Activated CD8-positive, alpha-beta memory T cell treated with anti-CD3 and anti-CD28 coated beads for 4 hours (primary cell): ENCODE measurements at places on chromosomes 7 and 10.

DNA sequence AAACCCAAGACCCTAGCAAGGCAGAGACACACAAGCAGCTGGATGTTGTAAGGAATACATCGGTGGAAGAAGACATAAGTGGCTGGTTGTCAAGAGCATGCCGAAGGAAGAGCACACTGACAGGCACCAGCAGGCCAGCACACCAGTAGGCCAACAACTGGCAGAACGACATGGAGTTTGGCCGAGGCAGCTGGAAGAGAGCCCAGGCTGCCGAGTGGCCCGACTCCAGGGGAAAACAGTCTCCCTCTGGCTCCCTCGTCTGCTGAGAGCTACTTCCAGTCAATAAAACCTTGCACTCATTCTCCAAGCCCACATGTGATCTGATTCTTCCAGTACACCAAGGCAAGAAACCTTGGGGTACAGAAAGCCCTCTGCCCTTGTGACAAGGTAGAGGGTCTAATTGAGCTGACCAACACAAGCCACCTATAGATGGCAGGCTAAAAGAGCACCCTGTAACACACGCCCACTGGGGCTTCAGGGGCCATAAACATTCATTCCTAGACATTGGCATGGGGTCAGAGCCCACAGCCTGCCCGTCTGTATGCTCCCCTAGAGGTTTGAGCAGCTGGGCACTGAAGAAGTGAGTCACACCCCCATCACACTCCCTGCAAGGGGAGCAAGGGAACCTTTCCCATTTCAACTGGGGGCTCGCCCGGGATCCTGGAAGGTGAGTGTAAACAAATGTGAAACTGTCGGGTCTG lies 14.7 kb upstream of the TNS3 start:
- no peak for DNase-seq

GRCh38 chr10:77417806-77418640 lies 219.6 kb downstream of the KCNMA1 start:
- DNase-seq: no peak

GRCh38 chr7:113806633-113807327 lies 112.0 kb downstream of the PPP1R3A start:
- no peak for DNase-seq

- DNase-seq: no peak
These were observed 96.4 kb upstream of the ZMIZ1 start for GRCh38 chr10:78972160-78972946.

DNA sequence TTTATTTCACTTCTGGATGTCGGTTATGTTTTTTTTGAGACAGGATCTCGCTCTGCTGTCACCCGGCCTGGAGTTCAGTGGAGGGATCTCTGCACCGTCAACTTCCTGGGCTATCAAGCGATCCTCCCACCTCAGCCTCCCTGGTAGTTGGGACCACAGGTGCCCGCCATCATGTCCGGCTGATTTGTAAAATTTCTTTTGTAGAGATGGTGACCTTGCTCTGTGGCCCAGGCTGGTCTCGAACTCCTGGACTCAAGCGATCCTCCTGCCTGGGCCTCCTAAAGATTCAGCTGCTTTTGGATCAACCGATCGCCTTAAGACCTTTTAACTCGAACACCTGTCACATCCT lies 606 bp upstream of the RABGEF1 start:
- no peak for DNase-seq

DNA sequence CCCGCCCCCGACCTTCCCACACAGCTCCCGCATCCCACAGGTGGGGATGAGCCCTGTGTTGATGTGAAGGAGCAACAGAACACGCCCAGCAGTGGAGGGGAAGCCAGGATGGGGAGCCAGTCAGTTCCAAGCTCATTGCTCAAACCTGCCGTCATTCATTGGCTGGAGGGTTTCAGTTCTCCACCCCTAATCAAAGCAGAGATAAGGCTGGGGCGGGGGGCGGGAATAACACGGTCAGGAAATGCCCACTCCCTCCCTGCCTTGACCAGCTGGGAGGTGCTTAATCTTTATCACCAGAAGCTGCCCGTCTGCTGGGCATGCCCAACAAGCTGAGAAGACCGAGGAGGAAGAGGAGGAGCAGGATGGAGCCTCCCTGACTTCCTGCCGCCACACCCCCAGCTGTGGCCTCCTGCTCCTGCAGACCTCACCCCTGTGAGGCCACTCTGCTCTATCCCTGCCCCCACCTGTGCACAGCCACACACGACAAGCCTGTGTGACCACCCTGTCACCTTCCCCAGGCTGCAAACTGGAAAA lies 265.1 kb downstream of the ZEB1 start:
- no peak for DNase-seq

DNA sequence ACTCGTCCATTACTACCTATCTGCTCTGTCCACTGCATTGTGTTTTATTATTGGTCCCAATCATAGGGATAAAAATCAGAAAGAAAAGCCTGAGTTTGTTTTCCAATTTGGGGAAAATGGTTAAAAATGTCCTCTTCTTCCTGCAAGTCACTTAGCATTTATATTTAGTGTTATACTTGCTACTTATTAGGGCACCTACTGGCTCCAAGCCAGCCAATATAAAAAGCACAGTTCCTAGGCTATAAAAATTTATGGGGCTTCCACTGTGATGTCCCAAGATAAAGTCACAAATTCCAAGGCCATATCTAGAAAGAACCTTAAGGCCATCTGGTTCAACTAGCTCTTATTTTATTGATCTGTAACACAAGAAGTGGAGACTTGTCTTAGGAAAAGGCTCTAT lies 3.2 kb downstream of the SLC35B4 start:
- DNase-seq: no peak

DNA sequence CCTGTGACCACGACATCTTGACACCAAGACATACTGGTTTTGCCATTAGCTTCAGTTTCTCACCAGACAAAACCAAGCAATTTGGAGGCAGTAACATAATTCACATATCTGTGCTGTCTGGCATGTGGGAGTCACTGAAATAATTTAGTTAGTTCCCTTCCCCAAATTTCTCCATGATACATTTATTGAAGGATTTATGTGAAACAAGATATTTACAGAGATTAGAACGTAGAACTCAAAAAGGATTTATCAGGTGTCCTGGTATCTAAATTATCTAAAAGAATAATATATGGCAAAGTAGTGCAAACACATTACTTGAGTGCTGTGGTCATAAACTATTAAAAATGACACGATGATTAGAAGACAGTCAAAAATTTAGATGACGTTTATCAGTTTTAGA lies 98.7 kb downstream of the ETV1 start:
- DNase-seq: no peak

- DNase-seq: no peak
These were observed 48.0 kb upstream of the AQP1 start for GRCh38 chr7:30863706-30864035.

GRCh38 chr7:141377906-141378305 lies 173.3 kb upstream of the AGK start:
- DNase-seq: no peak

GRCh38 chr7:110105307-110105706 lies 985.6 kb upstream of the LRRN3 start:
- no peak for DNase-seq

GRCh38 chr7:45394117-45394708 lies 180.0 kb upstream of the ADCY1 start:
- no peak for DNase-seq

GRCh38 chr7:110317541-110318265 lies 773.2 kb upstream of the LRRN3 start:
- no peak for DNase-seq

DNA sequence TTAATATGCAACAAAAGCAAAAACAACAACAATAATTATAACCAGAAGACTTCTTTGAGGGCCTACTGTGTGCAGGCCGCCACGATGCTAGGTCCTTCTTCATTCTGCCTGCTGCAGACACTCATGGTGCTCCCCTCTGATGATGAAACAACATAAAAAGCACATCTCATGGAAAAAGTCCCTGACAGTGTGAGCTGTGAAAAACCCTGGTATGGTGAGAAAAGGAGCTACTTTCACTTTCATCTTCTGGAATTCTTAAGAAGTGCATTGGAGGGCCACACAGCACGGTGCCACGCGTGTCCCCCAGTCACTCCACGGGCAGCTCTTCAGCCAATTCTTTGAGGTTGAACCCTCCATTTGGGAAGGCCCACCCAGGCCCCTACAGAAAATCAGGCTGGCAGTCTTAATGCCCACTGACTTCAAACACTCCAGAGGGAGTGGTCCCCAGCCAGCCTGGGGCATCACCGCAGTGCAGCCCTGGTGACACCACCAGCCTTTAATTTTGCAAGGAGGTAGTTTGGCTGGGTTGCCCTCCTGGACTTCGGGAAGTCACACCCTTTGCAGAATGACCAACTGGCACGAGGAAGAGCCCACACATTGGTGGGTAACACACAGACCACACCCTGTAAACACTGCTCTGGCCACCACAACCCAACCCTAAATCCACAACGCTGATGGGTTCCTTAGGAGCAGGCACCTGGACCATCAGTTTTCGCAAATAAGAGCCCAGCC lies 7.7 kb downstream of the KCNMA1 start:
- no peak for DNase-seq

DNA sequence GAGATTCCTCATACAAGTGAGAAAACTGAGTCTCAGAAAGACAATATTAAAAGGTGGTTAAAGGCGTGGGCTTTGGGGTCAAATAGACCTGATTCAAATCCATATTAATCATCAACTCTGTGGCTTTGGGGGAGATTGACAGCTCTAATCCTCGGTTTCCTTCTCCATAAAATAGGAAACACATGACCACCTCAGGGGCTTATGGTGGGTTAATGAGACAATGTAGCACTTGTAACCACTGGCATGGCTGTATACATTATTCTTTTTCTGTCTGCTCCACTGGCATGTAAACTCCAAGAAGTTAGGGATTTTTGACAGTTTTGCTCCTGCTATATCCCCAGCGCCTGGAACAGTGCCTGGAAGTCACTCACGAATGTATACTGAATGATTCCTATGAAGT lies 120.8 kb upstream of the GAD2 start:
- no peak for DNase-seq

DNA sequence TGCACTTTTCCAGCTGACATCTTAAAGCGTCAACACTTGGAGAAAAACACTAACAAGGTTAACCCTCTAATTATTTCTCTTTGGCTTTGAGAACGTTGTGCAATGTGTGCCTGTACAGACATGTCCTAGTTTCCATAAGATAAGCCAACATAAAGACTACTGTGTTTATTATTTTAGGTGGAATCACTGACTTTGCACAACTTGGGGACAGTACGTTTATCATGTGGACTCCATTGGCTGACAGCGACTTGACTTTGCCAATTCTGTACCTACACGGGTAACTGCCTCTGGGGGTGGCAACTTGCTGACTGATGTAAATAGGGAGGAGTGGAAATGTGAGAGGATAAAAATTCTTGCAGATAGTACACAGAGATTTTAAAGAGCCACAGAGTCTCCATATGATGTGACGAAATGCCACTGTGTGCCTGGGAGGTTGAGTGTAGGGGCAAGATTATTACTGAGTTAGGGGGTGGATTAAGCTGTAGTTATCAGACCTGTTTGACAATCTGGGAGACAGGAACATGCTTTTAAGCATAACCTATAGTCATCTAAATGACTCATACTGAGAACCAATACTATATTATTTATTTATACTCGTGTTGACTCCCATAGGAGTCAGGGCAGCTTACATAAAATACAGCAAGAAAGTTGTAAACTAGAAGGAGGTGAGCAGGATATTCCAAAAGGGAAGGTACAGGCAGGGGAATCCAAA lies 21.0 kb downstream of the SLC13A4 start:
- DNase-seq: no peak

DNA sequence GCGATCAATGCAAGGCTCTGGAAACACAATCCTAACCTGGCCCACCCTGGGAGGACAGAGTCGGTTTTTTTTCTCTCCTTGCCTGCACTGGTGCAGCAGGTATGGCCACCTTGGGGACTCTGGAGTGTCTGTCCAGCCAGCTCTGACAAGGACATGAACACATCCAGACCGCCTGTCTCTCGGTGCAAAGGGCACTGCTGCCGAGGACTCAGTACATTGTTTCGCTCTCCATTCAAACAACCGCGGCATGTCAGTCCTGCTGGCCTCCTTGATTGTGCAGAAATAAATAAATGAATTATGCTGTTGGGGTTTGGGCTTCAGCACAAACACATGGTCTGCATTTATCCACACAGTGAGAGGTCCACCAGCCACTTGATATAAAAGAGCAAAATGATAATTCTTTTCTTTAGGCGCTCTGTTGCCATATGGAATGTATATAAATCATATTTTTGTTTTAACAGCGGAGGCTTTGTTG lies 565.2 kb downstream of the KCNMA1 start:
- DNase-seq: no peak

DNA sequence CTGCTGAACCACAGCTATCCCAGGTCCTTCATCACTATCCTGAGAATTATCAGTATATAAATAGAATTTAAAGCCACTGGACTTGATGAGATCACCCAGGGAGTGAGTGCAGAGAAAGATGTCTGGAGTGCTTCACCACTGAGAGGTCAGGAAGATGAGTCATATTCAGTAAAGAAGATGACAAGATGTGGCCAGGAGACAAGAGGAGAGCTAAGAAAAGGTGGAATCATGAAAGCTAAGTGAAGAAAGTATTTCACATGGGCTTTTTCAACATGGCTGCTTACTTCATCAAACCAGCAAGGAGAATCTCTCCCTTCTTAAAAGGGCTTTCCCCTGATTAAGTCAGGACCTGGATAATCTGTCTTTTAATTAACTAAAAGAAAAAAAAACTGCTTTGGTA lies 9.1 kb upstream of the PRKAR2B start:
- DNase-seq: no peak

DNA sequence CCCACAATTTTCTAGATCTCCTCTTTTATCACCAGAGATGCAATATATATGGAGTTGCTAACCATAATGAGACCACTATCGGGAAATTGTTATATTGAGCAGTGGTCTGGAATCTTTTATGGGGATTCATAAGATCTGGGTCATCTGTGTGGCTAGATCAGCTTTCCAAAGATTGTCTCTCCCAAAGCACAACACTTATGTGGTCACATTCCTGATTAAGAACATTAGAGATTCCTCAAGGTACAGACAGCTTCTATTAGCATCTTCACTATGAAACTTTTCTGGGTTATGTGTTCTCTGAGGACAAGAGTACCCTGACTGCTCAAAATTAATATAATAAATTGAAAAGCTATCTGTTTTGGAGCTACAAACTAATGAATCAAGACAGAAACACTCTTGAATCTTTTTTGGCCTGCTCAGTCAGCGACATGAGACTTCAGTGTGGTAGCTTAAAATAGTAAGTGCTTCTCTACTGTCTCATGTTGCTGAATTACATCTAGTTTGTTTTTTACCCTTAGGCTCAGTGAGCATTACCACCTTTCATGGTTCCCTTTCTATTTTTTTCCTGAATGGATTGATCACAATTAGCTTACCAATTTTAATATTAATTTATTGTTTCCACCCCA lies 42.6 kb upstream of the STRIP2 start:
- DNase-seq: no peak
